ENCODE measurements at places on chromosomes 5 and 9.

- no peak for DNase-seq
Measured at GRCh38 chr5:155834271-155834975, 492.5 kb upstream of the SGCD start.

GRCh38 chr9:79461712-79462111 lies 110.1 kb upstream of the TLE4 start:
- DNase-seq: no peak

- DNase-seq: peak; percentile 22
Measured at GRCh38 chr5:141637767-141638419, 1.1 kb downstream of the RELL2 start.

GRCh38 chr9:134808447-134808792 lies 72.2 kb upstream of the FCN2 start:
- DNase-seq: no peak

DNA sequence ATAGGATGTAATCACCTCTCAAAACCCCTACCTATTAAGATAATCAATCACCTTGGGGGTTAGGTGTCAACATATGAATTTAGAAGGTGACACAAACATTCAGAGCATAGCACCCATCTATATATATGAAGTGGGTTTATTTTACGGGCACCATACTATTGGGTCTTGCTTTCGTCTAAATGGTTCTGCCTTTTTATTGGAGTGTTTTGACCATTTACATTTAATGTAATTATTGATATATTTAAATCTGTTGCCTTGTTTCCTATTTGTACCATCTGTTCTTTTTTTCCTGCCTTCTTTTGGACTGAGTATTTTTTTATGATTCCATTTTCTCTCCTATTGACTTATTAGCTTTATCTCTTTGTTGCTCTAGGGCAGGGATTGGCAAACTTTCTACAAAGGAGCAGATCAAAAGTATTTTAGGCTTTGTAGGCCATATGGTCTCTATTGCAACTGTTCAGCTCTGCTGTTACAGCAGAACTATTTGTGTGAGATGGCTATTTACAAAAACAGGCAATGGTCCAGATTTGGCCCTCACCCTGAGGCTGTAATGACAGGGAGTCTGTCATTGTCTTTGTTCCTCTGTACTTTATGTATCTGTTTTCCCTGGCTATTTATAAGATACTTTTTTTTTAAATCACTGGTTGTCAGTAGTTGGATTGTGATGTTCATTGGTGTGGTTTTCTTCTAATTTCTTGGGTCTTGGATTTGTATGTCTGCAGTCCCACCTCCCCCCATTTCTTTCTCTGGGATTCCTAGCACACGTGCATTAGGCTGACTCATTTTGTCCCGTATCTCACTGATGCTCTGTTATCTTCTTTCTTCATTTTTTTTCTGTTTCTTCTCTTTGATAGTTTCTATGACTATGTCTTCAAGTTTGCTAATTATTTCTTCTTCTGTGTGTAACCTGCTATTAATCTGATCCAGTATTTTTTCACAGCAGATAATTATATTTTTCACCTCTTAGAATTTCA lies 127.1 kb downstream of the DAB2IP start:
- DNase-seq: no peak

DNA sequence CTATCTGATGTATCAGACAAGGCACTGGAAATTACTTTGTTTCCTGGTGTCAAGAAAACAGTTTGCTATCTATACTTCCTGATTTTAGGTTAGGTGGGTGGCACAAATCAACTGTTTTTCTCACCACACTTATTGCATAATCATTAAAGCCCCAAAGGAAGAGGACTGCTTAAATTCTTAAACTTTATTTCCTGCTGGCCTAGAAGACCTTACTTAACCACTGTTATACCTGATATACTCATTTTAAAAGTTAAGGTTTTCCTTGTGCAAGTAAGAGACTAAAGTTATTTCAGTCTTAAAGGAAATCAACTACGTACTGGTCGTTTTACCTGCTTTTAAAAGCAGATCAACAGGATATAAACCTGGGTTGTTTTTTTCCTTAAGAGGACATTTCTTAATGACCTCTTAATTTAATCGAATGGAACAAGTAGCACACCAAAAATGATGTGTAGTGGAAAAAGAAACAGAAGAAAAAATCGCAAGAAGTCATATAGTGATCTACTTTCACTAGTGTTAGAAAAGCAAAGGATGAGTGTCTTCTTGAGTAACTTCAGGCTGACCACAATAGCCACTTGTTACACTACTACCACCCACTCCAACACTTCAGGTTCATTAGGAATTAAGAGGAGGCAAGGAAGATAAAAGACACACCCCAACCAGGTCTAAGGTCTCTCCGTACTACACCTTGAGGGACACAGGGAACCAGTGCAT lies 974 bp downstream of the CLINT1 start:
- DNase-seq: no peak

Data from stimulated activated CD8-positive, alpha-beta memory T cell treated with anti-CD3 and anti-CD28 coated beads, Interleukin-7, amount 100 ng/mL, for 1 hour (primary cell).